ENCODE measurements at places on chromosomes 7 and 10. TPM values are rescaled to one million over a fixed set of nuclear protein-coding genes. Genes with fewer than 3 reads are reported as not detected.

The PON1 gene
- 1.6 TPM for total RNA-seq

The SPDYE16 gene
- total RNA-seq = 0.10 TPM

The OR2A5 gene
- total RNA-seq = not detected

The KIAA1217 gene
- 1.1 TPM for total RNA-seq

The OPALIN gene
- total RNA-seq = not detected

The ASL gene
- total RNA-seq = 22.8 TPM

The SLC25A40 gene
- 8.5 TPM for total RNA-seq

The MDFIC gene
- 17.3 TPM for total RNA-seq

The CDNF gene
- total RNA-seq = 1.3 TPM

The SSBP1 gene
- total RNA-seq = 326 TPM

The SUV39H2 gene
- 18.8 TPM for total RNA-seq

The CHN2 gene
- total RNA-seq = 0.58 TPM

The CRYGN gene
- not detected for total RNA-seq

The TMEM213 gene
- not detected for total RNA-seq

The PLEKHS1 gene
- 0.06 TPM for total RNA-seq

The PI4K2A gene
- total RNA-seq = 22.4 TPM

All from A549 treated with AZD2906 at 1 μM for 4 hours (cell line).